ENCODE measurements at places on chromosomes 5 and 9.
A peak's percentile ranks its signal among the peaks of the same experiment; 100 is the strongest.

DNA sequence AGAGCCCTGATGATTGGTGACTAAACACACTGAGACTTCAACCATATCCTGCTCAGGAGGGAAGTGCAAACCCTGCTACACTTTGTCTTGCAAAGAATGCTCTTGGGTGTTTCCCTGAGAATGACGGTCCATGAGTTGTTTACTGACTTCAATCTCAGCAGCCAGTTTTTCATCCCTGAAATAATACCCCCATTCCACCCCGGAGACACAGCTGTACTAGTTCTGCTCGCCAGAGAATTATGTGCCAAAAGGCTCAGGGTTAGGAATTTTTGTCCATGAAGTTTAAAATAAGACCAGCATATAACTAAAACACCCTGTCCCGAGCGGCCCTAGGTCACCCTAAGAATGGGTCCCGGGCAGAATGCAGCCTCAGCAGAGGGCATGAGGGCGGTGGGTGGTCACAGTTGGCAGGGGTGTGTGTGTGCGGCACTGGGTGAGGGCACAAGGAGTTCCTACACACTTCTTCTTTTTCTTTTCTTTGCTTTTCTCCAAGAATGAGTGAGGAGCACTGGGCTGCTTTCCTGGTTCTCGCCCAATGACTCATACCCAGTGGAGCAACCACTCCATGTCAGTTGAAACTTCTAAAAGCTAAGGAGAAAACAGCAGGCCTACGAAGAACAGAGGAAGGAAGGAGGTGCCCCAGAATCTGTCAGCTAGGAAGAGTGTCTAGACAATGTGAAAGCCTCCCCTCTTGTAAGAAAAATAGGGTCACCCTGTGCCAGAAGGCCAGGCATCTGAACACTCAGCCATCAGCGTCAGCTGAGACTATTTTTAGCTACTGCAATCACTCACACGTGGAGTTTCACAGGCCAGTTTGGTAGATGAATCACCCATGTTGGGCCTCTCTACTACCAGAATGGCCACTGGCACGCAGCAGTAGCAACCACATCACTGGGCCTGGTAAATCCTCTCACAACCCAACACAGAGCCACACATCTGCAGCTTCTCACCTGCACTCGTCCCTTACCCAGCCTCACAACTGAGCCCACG, 105.9 kb downstream of the DPYSL3 start:
- DNase-seq: peak; percentile 97

DNA sequence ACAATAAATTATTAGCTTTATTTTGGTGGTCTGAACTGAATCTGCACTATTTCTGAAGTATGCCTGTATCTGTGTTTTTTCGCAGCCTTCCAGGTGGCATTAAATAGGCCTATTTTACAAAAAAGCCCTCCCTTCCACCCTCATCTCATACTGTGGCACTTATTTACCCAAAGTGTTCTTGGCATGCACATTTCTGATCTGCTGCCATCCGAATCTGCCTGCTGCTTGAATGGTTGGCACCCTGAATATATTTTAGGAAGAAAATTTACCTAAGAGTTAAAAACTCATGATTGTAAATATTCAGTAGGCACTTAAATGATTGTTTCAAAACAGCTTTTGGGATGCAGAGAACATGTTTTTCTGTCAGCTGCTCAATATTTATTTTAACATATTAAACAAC, 150.1 kb downstream of the SLC28A3 start:
- no peak for DNase-seq

- peak; percentile 64 for DNase-seq
Measured at GRCh38 chr9:16012621-16013020, 459.8 kb downstream of the CCDC171 start.

- DNase-seq: no peak
Measured at GRCh38 chr5:42360616-42361314, 62.5 kb upstream of the GHR start.

GRCh38 chr9:130844044-130844451, 9.0 kb downstream of the ABL1 start:
- DNase-seq: no peak

GRCh38 chr9:13487936-13488335, 208.4 kb upstream of the MPDZ start:
- DNase-seq: no peak

- no peak for DNase-seq
Measured at GRCh38 chr5:80688648-80689420, 34.1 kb upstream of the DHFR start.

GRCh38 chr9:130932255-130933079, 6.6 kb downstream of the FIBCD1 start:
- no peak for DNase-seq

DNA sequence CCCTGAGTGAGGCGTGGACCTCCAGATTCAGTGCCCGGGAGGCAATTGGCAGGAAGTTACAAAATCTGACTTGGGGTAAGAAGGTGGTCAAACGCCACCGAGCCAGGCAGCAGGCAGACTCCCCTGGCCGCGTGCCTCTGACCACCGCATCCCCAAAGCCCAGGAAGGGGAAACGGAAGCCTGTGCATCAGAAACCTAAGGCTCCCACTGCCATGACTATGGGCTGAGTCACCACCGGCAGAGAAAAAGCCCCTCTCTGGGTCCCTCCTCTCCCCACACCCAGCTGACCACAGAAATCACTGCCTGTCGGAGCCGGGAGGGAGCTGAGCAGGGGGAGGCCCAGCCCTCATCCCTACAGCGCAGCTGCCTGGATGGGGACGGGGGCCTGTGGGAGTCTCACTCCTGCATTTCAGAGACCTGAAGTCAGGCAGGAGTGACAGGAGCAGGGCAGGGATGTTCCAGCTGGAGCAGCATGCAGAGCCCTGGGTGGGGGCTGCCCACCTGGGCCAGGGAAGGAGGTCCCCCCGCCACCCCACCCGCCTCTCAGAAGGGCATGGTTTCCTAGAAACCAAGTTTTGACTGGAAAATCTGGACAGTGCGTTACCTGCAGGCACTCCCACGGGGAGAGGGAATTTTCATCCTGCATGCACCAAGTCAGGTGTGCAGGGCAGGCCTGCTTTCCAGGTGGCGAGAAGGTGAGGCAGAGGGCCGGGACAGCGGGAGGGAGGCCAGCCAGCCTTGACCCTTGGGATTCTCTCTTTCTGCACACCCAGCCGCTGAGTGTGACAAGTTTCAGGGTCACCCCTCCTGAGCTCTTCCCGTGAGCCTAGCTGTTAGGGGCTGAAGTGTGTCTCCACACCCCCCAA, 68.2 kb downstream of the LRSAM1 start:
- DNase-seq: peak; percentile 98

GRCh38 chr5:11851965-11852716, 52.1 kb downstream of the CTNND2 start:
- DNase-seq: no peak

- DNase-seq: no peak
Measured at GRCh38 chr5:155085282-155085989, 71.9 kb downstream of the KIF4B start.

- no peak for DNase-seq
Measured at GRCh38 chr9:96084331-96084734, 208.8 kb downstream of the ERCC6L2 start.

- DNase-seq: no peak
Measured at GRCh38 chr5:100856462-100856861, 46.6 kb downstream of the ST8SIA4 start.

GRCh38 chr5:150660108-150660831, 781 bp upstream of the MYOZ3 start:
- DNase-seq: no peak

DNA sequence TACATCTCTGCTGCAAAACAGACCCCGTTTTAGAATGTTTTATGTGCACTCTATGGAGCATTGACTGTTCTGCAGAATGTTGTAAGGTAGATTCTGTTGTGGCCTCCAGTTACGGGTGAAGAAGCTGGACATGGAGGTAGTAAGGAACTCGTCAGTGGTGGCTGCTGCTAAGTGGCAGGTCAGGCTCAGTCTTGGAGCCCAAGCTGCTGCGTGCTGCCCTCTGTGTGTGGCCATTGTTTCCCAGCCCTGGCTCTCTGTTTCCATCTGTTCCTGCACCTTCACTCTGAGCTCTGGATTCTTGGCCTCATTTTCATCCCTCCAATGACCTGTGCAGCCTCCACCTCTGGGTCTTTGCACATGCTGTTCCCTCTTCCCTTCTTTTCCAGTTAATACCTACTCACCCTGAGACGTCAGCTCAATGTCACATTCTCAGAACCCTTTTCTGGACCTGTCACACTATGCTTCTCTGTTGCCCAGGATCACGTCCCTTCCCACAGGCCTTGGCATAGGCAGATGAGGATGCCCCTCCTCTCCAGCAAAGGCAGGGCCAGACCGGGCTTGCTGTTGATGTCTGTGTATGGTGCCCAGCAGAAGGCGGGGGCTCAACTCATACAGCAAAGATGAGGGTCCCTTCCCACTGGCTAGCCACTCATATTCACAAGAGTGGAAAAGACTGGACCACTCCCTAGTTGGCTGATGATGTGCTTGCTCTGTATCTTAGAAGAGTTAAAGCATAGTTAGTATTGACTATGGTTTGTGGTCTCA, 97.6 kb downstream of the TENT4A start:
- no peak for DNase-seq

DNA sequence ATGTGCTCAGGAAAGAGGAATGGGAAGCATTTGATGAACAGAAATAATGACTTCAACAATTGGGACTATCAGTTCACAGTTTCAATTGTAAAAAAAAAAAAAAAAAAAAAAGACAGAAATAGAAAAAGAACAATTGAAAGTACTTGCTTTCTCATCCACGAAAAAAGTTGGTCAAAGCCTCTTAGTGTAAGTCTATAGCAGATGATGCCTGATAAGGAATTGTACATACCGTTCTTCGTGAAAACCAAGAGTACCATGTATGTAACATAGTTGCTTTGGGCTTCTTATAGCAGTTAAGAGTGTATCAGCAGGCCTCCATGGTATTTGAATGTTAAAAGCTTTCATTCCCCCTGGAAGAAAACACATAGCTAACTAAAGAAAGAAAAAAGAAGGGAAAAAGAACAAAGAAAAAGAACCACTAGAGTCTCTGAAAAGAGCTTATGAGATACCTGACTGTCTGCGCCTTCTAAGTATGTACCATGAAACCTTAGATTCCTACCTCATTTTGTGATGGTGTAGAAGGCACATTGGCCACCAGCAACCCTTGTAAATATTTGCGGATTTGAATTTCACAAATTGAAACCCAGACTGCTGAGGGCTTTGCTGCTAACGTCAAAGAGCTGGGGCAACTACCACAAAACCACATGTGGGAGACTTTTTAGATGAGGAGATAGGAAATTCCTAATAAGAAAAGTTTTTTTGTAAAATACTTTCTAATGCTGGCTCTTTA, 75.2 kb downstream of the TMC1 start:
- DNase-seq: no peak

DNA sequence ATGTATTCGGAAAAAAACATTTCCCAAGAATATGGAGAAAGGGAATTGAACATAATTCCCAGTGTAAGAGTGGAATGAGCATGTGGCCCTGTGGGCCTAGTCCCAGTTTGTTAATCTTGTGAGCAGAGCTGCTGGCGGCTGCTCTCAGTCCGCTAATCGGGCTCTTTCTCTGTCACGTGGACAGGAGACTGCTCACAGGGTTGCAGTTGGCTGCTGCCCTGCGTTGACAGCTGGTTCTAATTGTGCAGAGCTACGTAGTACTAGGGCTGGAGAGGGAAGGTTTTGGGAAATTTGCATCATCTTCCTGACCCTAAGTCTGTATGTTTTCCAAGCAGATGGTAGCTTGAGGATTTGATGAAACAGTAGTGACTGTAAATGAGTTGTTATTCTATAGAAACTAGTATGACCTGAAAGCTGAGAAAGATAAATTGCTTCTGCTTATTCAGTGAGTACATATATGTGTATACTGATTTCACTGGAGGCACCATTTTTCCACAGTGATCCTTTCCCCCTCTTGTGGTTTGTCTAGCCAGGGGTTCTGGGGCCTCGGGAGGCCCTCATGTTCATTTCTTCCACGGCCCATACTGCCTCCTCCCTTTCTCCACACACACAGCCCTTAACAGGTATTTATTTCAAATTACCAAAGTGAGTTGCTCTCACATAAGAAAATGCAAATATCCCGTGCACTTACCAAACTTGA, 100.6 kb downstream of the ANGPTL2 start:
- peak; percentile 99 for DNase-seq

DNA sequence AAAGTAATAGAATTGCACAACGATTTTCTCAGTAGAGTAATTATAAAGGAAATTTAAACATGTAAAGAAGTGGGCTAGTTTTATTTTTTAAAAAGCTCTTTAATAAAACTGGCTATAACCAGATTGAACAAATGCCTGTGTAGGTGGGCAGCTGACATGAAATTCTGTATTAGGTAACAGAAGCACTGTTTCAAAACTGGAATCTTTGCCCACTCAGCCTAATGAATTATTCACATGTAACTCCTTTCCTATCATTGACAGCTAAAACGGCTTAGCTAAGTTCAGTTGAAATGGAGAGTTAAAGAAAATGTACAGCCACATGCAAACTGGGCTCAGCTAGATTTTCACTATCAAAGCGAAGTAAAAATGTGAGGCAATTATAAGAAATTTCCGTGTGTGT, 1300.1 kb upstream of the ACO1 start:
- no peak for DNase-seq

- no peak for DNase-seq
Measured at GRCh38 chr5:83400701-83401100, 70.8 kb upstream of the VCAN start.

- DNase-seq: no peak
Measured at GRCh38 chr5:65152131-65152530, 329.6 kb downstream of the ADAMTS6 start.

DNA sequence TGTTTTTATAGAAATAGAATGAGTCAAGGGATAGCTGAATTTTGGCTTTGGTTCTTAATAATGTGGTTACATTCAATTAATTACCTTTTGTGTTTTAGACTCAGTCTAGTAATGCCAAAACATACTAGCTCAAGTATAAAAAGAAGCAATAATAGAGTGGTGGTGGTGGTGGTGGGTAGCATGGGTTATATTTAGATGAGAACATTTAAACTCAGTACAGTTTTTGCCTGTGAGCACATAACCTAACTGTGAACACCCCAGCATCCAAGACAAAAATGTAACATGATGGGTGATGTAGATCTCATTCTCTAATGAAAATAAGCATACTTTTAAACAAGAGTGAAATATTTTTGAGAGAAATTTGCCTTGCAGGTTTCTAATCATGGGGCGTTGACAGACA, 14.2 kb downstream of the CPEB4 start:
- no peak for DNase-seq

DNA sequence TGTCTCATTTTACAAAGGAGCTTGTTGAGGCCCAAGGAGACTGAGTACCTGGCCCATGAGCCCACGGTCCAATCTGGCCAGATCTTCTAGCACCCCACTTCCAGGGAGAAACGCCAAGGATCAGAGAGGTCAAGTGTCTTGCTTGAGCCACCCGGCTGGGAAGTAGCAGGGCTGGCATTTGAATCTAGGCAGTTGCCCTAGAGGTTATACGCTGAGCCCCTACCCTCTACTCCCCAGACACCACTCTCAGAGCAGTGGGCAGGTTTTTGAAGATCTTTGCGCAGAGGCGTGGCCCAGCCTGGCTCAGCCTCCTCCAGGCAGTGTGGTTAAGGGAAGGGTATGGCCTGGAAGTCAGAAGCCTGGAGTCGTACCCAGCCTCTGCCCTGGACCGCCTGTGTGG, 5.8 kb upstream of the NUP214 start:
- no peak for DNase-seq

GRCh38 chr9:38020151-38021076, 48.6 kb downstream of the SHB start:
- no peak for DNase-seq

Measured in fibroblast of skin of scalp (primary cell).